ENCODE measurements at places on chromosomes 3 and 15. TPM values are rescaled to one million over a fixed set of nuclear protein-coding genes. Genes with fewer than 3 reads are reported as not detected.

Gene CHRNA5
- not detected for total RNA-seq

Gene FBXW12
- not detected for total RNA-seq

- no peak for DNase-seq
These were observed 29.6 kb downstream of the LRRC3B start for GRCh38 chr3:26652164-26652563.

DNA sequence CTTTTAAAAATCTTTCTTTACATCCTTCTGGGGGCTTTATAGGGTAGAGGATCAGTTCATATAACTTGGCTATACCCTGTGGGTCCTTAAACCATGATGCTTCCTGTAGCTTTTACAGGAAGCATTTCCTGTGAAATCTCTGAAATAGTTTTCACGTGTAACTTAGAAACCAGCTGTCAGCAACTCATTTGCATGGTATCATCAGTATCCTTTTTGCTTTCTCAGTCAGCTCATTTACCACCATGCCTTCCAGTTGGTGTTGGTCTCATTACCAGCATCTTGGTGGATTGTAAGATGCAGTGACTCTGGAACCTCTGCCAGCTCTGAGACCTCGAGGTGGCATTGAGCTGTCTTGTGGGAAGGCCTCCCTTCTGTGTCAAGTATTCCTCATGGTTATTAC, 96.7 kb upstream of the MYZAP start:
- no peak for DNase-seq

GRCh38 chr15:77859491-77860060, 217.9 kb downstream of the TBC1D2B start:
- DNase-seq, result no peak

- DNase-seq, result peak; percentile 58
These were observed 24.9 kb downstream of the TMEM207 start for GRCh38 chr3:190424478-190425439.

DNA sequence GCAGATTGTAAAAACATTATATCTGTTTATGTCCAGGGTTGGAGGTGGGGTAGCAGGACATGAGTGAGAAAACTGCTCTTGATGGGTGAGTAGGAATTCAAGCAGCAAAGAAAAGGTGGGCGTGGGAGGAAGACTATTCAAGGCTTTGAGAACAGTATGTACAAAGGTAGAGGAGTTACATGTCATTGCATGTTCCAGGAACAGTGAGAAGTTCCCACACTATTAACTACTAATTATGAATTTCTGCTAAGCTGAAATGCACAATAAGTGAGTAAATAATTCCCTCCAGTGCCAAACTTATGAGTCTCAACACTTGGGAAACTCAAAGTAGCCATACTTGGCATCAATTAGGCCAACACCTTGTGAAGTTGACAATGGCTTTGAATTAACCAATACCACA, 80.1 kb downstream of the SRGAP3 start:
- no peak for DNase-seq

Gene CCR1
- total RNA-seq, result 0.98 TPM

GRCh38 chr15:58932710-58933280, 684 bp downstream of the SLTM start:
- no peak for DNase-seq

All from thyroid gland (tissue), 4 donors.